CD4-positive, alpha-beta T cell treated with Interleukin-6 for 4 hours (primary cell): ENCODE measurements at places on chromosomes 2 and 18.

- no peak for DNase-seq
Measured at GRCh38 chr2:19933351-19933981, 31.7 kb upstream of the TTC32 start.

DNA sequence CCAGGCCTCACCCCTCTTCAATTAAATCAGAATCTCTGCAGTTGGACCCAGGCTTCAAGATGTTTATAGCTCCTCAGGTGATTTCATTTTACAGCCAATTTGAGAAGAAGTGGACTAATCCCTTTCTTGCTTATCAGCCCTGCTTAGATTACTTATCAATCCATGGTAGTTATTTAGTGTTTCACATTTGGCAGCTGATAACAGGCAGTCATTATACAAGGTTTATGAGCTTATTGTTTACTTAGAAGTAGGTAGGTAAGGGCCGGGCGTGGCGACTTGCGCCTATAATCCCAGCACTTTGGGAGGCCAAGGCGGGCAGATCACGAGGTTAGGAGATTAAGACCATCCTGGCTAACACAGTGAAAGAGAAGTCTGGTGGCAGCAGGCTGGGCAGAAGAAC is 237.5 kb downstream of the CTNNA2 start:
- no peak for DNase-seq

GRCh38 chr2:162258169-162258568 is 14.9 kb upstream of the FAP start:
- DNase-seq, result no peak

DNA sequence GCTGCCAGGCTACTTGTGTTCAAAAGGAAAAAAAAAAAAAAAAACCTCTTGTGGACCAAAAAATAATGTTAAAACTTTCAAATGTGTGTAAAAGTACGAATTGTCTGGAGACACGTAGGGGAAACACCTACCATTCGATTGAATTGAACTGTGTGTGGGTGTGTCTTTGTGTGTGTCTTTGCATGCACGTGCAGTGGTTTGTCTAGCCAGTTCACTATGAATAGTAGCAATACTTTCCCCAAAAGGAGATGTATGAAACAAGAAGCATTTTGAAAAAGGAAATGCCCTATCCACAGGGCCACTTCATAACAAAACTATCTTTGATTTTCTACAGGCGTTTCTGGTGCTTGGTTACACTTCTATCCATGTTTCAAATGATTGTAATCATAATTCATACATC is 186.8 kb downstream of the RPRM start:
- no peak for DNase-seq

DNA sequence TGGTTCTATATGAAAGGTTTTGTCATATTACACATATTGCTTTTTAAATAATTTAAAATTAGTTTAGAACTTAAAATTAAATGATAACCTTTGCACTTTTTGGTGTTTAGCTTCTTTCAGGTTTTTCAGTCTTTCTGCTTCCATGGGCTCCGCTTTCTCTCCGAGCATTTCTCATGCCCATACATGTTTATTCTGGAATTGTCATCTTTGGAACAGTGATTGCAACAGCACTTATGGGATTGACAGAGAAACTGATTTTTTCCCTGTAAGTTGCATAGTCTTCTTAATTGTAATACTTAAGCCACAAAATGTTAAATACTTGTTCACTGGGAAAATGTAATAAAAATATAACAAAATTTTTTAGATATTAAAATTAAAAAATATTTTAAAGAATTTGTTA is 31.0 kb downstream of the CYBRD1 start:
- no peak for DNase-seq

DNA sequence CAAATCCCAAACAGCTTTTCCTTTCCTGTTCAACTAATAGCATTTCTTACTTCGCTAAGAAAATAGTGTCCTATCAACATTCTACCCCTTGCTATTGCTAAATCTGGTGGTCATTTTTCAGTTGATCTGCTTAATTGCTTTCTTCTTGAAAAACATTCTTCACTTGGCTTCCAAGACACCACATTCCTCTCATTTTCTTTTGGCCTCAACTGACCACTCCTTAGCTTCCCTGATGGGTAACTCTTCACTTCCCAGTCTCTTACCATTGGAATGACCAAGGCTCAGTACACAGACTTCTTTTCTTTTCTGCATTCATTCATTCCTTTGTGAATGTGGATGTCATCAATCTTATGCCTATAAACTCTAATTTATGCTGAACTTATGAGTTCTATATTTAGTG is 230.8 kb upstream of the CDH2 start:
- DNase-seq, result no peak

DNA sequence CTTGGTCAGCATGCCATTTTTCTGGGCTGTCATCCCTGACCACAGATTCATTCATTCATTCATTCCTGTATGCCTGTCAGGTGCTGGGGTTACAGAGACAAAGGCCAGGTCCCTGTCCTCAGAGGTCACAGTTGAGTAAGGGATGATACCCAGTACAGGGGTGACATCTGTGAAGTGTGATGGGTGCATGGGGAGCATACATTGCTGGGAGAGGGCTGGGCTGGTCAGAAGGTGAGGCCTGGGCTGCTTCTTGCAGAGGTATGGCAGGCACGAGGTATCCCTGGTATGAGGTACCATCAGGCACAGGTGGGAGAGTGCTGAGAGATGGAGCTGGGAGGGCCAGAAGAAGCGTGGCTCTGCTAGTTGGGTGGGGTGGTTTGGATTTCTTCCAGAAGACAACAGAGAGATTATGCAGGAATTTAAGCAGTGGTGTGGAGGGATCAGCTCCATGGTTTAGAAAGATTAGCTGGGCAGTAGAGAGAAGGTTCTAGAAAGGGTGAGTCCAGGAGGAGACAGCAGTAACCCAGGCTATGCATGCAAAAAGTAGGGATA is 181.9 kb upstream of the HAAO start:
- DNase-seq, result no peak

DNA sequence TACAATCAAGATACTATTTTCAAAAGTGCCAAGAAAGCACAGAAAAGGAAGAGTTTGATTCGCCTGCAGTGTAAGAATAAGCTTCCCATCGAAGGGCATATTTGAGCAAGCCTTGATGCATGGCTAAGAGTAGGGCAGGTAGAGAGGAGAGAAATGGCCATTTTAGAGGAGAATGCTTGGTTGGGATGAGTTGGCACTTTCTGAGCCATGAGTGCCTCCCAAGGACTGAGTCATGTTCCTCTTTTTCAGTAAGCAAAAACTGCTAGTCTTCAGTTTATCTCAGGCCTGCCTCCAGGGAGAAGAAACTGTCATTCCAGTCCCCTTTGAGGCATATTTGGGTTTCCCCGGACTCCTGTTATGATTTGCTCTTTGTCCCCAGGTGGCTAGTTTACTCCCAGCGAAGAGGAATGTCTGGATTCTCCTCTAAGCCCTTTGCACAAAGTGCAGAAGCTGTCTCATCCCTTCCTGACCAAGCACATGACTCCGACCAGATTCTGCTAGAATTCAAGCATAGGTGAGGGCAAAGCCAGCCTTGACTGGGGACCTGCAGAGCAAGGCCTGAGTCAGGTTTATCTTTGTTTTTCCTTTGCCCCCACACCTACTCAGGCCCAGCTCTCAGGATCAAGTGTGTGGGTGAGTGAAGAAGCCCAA is 115.2 kb downstream of the TTC32 start:
- DNase-seq, result no peak

DNA sequence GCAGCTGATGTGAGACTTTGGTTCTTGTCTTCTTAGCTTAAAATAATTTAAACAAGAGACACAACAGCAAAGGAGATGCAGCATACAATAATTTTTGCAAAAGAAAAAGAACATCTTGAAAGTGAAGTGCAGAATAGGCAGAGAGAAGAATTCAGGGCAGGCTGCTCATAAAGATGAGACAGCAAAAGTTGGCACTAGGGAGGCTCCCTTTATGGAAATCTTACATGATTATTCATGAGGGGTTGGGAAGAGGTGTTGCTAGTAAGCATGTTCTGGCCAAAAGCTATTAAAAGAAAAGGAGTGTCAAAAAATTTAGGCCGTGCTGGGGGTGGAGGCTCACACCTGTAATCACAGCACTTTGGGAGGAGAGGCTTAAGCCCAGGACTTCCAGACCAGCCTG is 4.2 kb upstream of the ALPP start:
- no peak for DNase-seq

DNA sequence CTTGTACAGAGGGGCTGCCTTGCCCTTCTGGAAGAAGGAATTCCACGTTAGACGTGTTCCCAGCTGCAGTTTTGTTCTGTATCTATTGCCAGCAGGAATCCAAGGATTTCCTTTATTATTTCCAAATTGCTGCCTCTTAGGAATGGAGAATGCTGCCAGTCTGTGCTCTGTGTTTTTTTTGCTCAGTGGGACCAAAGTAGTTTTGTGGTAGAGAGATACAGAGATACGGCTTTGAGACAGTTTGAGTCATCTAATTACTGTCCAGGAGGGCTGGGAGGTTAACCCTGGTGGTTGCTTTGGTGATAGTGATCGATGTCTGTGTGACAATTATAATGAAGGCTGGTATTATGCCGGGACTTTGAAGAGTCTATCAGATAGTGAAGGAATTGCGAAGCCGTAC is 26.3 kb downstream of the ASAP2 start:
- DNase-seq, result no peak
